ENCODE measurements at places on chromosomes 2 and 18.

DNA sequence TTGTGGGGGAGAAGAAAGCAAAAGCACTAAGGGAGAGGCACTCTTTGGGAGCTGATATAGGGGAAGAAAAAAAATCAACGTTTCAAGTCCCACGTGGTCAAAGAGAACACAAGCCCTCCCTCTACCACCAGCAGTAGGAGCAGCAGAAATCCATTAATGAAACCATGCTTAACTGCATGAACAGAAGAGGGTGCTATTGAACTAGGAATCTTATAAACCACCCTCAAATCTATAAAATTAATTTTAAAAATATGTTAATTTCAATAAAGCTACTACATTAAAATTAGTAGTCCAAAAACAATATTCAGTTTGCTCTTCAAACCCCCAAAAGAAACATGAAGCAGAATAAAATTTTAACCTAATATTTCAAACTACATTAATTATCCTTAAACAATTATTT, 147.8 kb downstream of the TMEM18 start:
- DNase-seq = no peak

- no peak for DNase-seq
Observed at GRCh38 chr2:227482638-227483340, 10.8 kb downstream of the AGFG1 start.

- no peak for DNase-seq
Observed at GRCh38 chr2:139217641-139218040, 437.5 kb upstream of the NXPH2 start.

DNA sequence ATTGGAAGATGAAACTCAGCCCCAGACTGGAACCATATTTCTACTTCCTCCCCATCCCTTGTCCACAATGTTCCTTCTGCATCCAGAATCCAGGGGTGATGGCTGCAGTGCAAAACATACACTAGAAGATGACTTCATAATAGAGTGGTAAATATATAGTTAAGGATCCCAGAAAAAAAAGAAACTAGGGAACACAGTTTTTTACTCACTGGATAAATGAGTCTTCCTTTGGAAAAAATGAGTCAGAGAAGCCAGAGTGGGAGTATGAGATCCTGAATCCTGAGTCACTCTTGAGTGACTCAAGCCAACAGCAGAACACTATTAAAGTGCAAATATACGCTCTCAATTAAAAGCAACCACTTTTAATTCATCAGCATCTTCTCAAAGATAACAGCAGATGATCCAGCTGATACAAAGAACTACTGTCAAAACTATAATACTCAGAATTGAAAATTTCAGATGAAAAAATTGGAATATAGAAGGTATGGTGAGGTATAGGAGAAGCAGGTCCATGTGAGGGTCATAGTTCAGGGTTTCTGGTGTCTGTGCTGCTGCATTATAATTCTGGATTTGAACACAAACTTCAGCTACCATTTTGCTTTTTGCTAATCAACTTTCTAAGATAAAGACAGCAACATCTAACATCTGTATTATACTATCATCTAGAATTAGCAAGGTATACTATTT, 987.2 kb upstream of the CDH2 start:
- DNase-seq = no peak

DNA sequence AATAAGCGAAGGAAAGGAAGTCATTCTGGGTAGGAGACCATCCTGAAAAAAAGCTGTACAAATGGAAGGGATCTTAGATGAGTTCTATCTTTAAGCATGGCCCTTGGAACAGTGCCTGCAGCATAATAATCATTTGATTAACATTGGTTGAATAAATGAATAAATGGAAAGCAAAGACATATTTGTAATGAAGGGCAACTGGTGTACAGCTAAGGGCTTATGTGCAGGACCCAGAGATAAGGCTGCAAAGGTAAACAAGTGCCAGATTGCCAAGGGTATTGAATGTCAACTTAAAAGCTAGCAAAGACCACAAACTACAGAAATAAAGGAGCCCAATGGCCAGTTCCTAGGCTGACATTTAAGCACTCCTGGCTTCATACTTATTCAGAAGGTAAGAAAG, 19.4 kb downstream of the IMMT start:
- no peak for DNase-seq

Data from activated CD4-positive, alpha-beta T cell treated with anti-CD3 and anti-CD28 coated beads, Interleukin-2, amount 50 U/mL, for 24 hours (primary cell).